ENCODE measurements at places on chromosomes 1 and 21.

DNA sequence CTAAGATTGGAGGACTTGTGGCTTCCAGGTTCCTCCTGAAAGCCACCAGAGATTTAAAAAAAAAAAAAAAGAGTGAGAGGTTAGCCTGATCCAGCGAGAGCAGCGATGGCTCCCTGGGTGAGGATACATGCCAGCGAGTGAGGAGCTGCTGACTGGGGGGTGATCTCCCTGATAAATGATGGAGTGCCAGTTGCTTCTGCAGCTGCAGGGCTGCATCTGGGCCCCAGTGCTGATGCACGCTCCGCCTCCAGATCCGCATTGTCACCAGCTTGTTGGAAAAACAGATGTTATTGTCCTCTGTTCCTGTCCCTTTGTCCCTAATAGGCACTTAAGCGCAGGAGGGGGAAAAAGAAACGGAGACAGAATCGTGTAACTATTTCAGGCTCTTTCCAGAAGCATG is 28.6 kb downstream of the UBIAD1 start:
- no peak for DNase-seq

GRCh38 chr1:235992868-235993267 is 72.0 kb downstream of the NID1 start:
- no peak for DNase-seq

GRCh38 chr1:91585982-91586381 is 85.3 kb downstream of the CDC7 start:
- DNase-seq: no peak

- DNase-seq: no peak
Measured at GRCh38 chr1:8174807-8175206, 143.1 kb upstream of the SLC45A1 start.

DNA sequence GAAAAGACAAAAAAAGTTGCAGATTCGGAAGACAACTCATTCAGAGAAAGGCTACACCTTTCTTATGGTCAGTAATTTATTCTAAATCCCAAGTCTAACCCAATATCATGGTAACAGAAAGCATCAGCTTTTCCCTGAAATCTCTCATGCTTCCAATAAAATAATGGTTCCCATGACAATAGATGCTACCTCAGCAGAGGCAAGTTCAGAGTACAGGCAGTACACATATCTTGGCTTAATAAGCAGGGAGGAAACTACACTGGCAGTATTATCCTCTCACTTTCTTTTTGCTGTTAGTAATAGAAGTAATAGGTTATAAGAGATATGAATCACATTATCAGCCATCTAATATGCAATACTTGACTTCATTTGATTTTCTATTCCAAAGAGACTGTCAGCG is 137.1 kb downstream of the DPYD start:
- no peak for DNase-seq
